Endodermal cell (in vitro differentiated cells): ENCODE measurements at places on chromosomes 16 and 17. TPM values are rescaled to one million over a fixed set of nuclear protein-coding genes. Genes with fewer than 3 reads are reported as not detected.

GRCh38 chr17:60798576-60798975 is 120.9 kb downstream of the BCAS3 start:
- H3K27ac ChIP-seq: no peak overlapping the region
- DNase-seq: no peak
- no peaks in the 10 kb centered on the region for H3K36me3 ChIP-seq
- H3K27me3 ChIP-seq: no peaks in the 10 kb centered on the region

DNA sequence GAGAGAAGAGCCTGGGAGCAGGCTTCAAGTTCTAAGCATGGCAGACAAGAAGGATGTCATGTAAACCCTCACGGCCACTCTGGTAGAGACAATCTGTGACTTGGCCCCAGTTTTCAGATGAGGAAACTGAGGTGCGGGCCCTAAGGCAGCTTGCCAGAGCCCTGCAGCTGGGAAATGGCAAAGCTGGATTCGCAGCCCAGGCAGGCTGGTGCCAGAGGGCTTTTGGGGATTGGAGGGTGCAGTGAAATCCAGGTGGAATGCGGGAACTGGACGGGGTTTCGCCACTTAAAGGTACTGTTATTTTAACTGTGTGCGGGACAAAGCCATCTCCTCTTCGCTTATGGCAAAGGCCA is 477 bp upstream of the OSGIN1 start:
- H3K27ac ChIP-seq: no peak overlapping the region
- H3K4me3 ChIP-seq: no peak overlapping the region
- H3K4me1 ChIP-seq: peaks cover 8% of the 10 kb centered on the region
- no peaks in the 10 kb centered on the region for H3K36me3 ChIP-seq

- no peak overlapping the region for H3K27ac ChIP-seq
- H3K4me1 ChIP-seq: peaks cover 3% of the 10 kb centered on the region
- no peak overlapping the region for H3K4me3 ChIP-seq
- DNase-seq: peak; percentile 65
Observed at GRCh38 chr17:10121971-10122707, 76.3 kb downstream of the GAS7 start.

DNA sequence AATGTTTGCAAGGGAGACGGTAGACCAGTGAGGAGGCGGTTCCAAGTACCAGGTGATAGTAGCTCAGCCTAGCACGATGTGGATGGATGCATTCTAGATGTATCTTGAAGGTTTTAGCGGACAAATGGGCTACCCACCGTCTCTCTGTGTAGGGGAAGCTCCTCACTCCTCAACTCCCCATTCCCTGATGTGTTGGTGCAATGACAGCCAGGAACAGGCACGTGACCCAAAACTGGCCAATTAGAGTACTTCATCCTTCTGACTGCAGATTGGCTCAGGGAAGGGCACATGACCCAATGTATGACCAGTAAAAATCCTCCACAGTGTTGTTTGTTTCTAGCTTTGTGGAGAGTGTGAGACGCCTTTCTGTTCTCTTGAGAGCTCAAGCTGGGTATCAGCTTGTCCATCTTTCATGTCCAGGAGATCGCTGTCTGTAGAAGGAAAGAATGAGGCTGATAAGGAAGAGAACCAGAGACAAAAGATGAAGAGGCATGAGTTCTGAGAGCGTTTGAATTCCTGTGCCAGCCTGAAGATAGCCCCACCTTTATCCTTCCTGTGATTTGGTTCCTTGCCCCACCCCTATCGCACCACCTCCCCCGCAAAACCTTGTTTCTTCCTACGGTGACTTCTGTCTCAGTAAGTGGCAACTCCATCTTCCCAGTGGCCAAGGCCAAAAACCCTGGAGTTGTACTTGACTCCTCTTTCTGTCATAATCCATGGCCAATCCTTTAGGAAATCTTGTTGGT is 2.3 kb upstream of the BORCS6 start:
- peak overlapping the region; percentile 72 for H3K4me3 ChIP-seq
- peaks cover 14% of the 10 kb centered on the region for H3K4me1 ChIP-seq
- H3K27me3 ChIP-seq: no peaks in the 10 kb centered on the region
- peak; percentile 98 for DNase-seq

GCGR gene
- 0.52 TPM in 1 of 3 replicates, not detected in the others for total RNA-seq

SLFN14 gene
- total RNA-seq: not detected in 2 replicates
